ENCODE measurements at places on chromosomes 16 and 17.

DNA sequence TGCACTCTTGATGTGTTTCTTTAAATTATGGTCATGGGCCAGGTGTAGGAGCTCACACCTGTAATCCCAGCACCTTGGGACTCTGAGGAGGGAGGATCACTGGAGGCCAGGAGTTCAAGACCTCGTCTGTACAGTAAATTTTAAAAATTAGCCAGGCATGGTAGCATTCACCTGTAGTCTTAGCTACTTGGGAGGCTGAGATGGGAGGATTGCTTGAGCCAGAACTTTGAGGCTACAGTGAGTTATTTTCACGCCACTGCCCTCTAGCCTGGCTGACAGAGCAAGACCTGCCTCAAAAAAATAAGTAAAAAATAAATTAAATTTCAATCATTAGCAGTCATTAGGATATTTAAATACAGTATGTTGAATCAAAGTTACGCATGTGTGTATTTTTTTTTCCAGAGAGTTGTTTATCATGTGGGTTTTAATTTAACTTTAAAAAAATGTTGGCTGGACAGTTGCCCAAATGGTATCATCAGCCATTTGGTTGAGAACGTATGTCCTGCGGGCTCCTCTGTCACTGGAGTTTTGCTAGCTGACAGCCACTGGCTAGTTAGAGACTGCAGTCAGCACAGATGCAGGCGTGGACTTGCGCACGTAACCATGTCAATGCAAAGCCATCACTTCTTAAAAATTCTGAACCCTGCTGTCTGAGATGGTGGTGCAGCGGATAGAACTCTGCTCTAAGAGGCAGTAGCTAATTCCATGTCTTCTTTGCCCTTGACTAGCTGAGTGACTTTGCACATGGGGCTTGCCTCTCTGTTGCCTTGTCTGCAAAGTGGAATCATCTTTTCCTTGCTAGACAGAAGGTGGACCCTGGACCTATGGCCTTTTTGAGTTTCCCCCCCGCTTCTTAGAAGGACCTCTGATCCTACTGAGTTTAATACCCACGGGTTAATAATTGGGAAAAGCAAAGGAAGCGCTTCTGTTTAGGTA, 40.0 kb downstream of the MAPT start:
- DNase-seq, result no peak

DNA sequence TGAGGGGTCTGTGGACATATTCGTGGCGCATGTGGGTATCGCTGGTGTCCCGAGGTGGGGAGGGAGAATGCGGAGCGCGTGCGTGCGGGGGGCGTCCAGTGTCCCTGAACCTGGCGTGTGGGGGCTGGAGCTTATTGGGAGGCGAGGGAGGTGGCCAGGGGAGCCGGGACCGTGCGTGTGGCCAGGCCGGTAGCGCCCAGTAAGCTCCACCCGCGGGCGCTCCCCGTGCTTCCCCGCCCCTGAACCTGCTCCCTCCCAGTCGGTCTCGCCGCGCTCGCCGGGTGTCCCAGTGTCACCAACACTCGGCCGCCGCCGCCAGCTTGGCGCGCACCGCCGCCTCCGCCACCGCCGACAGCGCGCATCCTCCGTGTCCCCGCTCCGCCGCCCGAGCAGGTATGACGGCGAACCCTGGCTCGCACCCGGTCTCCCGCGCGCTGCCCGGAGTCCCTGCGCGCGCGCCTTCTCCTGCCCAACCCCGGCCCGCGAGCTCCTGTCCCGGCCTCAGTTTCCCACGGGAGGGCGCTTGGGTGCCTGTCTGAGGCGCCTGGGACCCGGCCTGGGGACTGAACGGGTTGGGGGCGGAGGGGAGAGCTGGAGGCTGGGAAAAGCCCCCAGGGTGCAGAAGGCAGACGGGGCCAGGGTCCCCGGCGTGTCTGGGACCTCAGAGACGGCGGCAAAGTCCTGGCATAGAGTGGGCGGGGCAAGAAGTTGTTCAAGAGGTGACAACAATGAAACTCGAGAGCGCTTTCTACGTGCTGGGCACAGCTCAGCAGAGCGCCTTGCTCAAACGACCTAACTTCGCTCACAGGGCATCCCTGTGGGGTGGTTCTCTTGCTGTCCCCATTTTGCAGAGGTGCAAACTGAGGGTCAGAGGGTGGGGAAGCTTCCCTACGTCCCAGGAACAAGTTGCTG, at the start of gene SCNN1B:
TSS of gene SCNN1B (plus strand) at position 258 of the 912 bp plus-strand sequence. CDS start 46,298 bp downstream, outside the sequence.
- DNase-seq, result peak; percentile 39

- no peak for DNase-seq
Observed at GRCh38 chr17:74213861-74214391, 555 bp downstream of the TTYH2 start.

GRCh38 chr16:80710918-80711317, 93.5 kb downstream of the CDYL2 start:
- DNase-seq, result no peak

GRCh38 chr17:73628642-73629552, 15.3 kb downstream of the SDK2 start:
- no peak for DNase-seq

DNA sequence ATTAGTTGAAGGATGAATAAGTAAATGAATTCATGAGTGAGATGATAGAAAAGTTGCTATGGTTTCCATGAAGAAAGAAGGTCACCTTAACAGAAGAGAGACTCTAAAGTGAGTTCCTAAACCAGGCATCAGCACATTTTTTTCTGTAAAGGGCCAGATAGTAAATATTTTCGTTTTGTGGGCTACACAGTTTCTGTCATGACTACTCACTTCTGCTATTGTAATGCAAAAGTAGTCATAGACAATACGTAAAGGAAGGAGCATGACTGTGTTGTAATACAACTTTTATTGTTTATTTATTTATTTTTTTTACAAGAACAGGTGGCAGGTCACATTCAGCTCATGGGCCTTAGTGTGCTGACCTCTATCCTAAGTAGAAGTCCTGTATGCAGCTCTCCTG, 426.1 kb upstream of the DYNLRB2 start:
- DNase-seq, result no peak

- no peak for DNase-seq
Observed at GRCh38 chr17:29010586-29010985, 4.8 kb upstream of the SEZ6 start.

GRCh38 chr17:4721203-4722135, 9.8 kb upstream of the MED11 start:
- no peak for DNase-seq

- DNase-seq, result no peak
Observed at GRCh38 chr17:17774009-17774881, 62.5 kb downstream of the SREBF1 start.

- DNase-seq, result no peak
Observed at GRCh38 chr16:27465483-27465879, 63.5 kb downstream of the IL21R start.

- peak; percentile 99 for DNase-seq
Observed at GRCh38 chr17:44775136-44775837, 16.5 kb downstream of the ADAM11 start.

DNA sequence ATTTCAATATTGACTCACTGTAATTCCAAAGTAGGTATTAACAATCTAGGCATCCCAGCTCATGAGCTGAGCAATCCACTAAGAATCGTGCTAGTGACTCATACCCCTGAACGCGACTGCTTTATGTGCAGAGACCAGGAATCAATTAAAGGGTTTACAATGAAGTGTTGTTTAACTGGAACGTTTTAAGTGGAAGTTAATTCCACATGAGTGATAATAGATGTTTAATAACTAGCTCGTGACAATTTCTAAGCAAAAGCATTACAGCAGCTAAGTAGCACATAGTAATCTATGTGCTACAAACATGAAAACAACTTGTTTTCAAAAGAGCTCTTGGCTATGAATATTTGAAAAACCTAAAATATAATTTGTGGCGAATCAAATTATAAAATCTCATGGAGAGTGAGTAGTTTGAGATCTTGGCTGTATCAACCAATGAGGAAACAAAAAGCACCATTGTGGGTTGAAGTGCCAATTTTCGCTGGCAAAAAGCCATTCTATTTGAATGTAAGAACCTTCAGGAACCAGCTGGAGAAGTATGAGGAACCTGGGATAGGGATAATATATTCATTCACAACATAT, 9.4 kb downstream of the GJC1 start:
- no peak for DNase-seq

GRCh38 chr16:87757841-87758426, 7.9 kb downstream of the KLHDC4 start:
- DNase-seq, result no peak

DNA sequence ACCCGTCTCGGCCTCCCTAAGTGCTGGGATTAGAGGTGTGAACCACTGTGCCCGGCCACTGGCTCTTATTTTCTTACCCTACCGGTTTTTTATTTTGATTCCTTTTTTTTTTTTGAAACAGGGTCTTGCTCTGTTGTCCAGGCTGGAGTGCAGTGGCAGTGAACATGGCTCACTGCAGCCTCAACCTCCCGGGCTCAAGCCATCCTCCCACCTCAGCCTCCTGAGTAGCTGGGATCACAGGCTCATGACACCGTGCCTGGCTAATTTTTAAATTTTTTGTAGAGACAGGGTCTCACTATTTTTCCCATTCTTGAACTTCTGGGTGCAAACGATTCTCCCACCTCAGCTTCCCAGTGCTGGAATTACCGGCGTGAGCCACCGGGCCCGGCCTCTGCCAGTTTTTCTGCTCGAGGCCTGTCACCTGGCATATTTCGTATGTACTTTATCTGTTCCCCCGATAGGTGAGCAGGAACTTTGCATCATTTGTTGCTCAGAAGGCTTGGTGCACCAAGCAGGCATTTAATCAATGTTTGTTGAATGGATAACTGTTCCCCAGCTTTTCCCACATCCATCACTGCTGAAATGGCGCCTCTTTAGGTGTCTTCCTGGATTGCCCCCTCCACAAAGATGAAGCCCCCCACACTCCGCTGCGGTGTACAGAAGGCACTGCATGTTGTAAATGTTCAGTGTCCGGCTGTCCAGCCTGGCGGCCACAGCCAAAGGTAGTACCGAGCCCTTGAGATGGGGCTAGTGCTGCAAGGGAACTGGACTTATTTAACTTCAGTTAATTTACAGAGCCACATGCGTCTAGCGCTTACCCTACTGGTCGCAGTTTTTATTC, 858 bp upstream of the TELO2 start:
- DNase-seq, result no peak

DNA sequence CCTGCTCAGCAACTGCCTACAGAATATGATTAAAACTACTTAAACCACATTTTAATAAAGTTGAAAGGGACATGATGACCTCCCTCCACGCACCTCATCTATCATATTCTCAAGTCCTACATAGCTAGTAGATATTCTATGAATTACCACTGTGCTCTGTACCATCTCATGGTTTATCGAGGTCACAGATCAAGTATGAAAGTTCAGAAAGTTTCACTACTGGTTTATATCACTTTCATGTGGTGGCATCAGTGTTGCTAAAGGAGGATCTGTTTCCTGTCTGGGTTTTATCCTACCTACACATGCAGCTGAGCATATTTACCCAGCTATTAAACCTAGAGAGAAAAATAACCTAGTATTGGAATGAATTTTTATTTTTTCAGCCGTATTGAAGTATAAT, 214.9 kb upstream of the MON1B start:
- DNase-seq, result no peak

DNA sequence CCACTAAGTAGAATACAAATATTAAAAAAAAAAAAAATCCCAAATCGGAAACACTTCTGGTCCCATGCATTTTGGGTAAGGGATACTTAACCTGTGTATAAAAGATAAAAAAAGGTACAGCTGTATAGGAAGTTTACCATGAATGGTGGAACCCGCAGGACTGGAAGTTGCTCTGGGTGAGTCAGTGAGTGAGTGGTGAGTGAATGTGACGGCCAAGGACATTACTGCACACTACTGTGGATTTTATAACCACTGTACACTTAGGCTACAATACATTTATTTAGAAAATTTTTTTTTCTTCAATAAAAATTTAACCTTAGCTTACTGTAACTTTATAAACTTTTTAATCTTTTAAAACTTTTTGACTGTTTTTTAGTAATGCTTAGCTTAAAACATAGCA, 71.3 kb upstream of the BCAR1 start:
- DNase-seq, result no peak

GRCh38 chr17:74935585-74936469, at the start of gene OTOP3:
Gene OTOP3, plus strand, starts transcription at chr17:74935898. Its CDS starts 24 bp downstream, at chr17:74935922.
- DNase-seq, result no peak

DNA sequence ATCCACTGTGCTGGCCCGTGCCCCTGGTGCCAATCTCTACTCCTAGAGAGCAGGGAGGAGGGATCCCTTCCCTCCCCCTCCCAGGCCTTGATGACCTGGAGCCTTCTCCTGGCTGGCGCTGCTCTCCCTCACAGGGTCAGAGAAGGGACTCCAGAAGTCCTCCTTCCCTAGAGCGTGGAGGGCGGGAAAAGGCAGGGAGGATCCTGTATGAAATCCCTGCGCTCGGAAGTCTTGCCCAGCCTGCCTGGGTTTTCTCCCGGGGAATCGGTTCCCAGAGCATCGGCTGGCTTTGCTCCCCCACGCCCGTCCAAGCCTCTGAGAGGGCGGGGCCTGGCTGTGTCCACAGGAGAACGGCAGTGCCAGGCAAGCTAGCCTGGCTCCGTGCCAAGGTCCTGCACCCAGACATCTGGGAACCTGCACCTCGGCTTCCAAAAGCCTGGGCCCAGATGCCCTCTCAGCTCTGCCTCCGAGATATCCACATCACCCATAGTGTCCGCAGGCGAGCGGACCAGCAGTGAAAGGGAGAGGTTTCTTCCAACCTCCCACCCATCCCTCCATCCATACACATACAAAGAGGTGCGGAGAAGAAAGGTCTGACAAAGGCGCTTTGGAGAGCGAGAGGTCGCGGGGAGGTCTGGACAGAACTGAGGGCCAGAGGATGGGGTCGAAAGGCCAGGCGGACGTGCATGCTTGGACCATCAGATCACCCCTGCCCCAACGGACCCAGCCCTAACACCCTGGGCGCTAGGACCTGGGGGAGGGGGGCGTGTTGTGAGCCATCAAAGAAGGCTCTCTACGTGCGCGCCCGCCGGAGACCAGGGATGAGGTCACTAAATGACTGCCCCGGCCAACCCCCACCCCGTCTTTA, 1.1 kb downstream of the MPP2 start:
- no peak for DNase-seq

DNA sequence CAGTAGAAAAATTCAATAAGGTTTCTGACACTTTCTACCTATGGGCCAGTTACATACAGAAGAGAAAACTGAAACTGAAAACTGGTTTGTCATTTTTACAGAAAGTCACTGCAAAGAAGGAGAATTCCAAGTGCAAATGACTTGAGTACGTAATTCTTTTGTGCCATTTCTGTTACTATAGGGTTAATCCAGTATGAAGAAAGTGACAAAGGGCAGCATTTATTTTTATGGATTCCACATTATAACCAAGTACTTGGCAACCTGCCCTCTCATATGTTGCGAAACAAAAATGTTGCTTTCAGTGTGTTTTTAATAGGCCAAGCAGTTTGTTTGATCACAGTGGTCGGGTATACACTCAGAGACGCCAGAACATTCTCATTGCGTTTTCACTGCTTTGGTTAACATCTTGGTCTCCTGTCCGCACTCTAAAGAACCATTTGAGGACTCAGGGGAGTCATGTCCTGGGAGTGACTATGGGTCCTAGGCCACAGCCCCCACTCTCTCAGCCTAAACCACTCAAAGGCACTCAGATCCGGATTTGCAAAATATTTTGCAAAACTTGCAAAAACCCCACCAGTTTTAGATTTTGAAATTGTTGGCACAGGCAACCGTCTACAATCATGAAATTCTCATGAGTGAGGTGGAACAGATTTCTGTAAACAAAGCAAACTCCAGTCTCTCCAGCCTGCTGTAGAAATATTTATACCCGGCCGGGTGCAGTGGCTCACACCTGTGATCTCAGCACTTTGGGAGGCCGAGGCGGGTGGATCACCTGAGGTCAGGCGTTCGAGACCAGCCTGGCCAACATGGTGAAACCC, 15.4 kb upstream of the HELZ start:
- no peak for DNase-seq
